Esophagus muscularis mucosa (tissue), 4 donors: ENCODE measurements at places on chromosomes 5 and 9. TPM values are rescaled to one million over a fixed set of nuclear protein-coding genes. Genes with fewer than 3 reads are reported as not detected.

The LCN12 gene
- not detected for total RNA-seq

The FIBCD1 gene
- total RNA-seq: not detected

The LCNL1 gene
- total RNA-seq: 0.11 TPM

The NEUROG1 gene
- not detected for total RNA-seq

The SGCD gene
- 38.6 TPM for total RNA-seq

The TAF11L10 gene
- not detected for total RNA-seq

The ZFR gene
- 86.4 TPM for total RNA-seq

The CRHBP gene
- total RNA-seq: 0.52 TPM

The ZBTB5 gene
- total RNA-seq: 20.4 TPM

The TRIM7 gene
- 5.8 TPM for total RNA-seq

The ARID3C gene
- not detected for total RNA-seq

The SERF1B gene
- total RNA-seq: 25.3 TPM

DNA sequence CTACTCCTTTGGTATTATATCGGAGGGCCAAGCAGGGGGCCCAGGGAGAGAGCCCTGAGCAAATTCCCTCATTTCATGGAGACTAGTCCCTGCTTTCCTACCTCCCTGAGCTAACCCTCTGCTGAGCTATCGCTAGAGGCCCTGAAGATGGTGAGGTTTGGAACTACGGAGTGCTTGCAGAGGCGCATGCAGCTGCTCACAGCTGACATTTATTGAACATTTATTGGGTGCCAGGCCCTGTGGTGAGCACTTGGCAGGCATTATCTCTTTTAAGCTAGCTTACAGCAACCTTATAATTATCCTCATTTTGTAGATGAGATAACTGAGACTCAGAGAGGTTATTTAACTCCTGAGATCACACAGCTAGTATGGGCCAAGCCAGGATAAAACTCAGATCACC lies 9.8 kb downstream of the FAT2 start:
- no peak overlapping the region for H3K4me3 ChIP-seq
- H3K36me3 ChIP-seq: no peaks in the 10 kb centered on the region
- H3K4me1 ChIP-seq: no peaks in the 10 kb centered on the region
- no peak for DNase-seq
- no peak overlapping the region for H3K27ac ChIP-seq

- DNase-seq: no peak
- peaks cover 26% of the 10 kb centered on the region for H3K4me1 ChIP-seq
- no peaks in the 10 kb centered on the region for H3K36me3 ChIP-seq
- H3K27ac ChIP-seq: peak overlapping the region; percentile 97
These were observed 19.8 kb downstream of the EXOSC2 start for GRCh38 chr9:130713286-130713960.

- H3K36me3 ChIP-seq: no peaks in the 10 kb centered on the region
- no peak for DNase-seq
- H3K4me1 ChIP-seq: no peaks in the 10 kb centered on the region
- H3K4me3 ChIP-seq: no peak overlapping the region
- no peaks in the 10 kb centered on the region for H3K27me3 ChIP-seq
These were observed 93.9 kb upstream of the IL33 start for GRCh38 chr9:6121707-6122106.

- H3K4me3 ChIP-seq: no peak overlapping the region
- no peaks in the 10 kb centered on the region for H3K36me3 ChIP-seq
- H3K27me3 ChIP-seq: no peaks in the 10 kb centered on the region
These were observed 219.6 kb downstream of the ADAMTS6 start for GRCh38 chr5:65262096-65262495.

- H3K4me3 ChIP-seq: no peak overlapping the region
- no peaks in the 10 kb centered on the region for H3K27me3 ChIP-seq
- H3K4me1 ChIP-seq: peaks cover 10% of the 10 kb centered on the region
- DNase-seq: no peak
- no peaks in the 10 kb centered on the region for H3K36me3 ChIP-seq
- no peak overlapping the region for H3K27ac ChIP-seq
These were observed 61.7 kb downstream of the HSPA4 start for GRCh38 chr5:133113331-133114061.

- DNase-seq: no peak
- H3K4me1 ChIP-seq: no peaks in the 10 kb centered on the region
- no peak overlapping the region for H3K4me3 ChIP-seq
- no peaks in the 10 kb centered on the region for H3K27me3 ChIP-seq
- no peak overlapping the region for H3K27ac ChIP-seq
- H3K36me3 ChIP-seq: no peaks in the 10 kb centered on the region
These were observed 187.1 kb downstream of the KIF4B start for GRCh38 chr5:155200608-155201007.

- H3K27ac ChIP-seq: no peak overlapping the region
- H3K4me1 ChIP-seq: peaks cover 40% of the 10 kb centered on the region
- no peaks in the 10 kb centered on the region for H3K27me3 ChIP-seq
- H3K36me3 ChIP-seq: no peaks in the 10 kb centered on the region
These were observed 2.0 kb upstream of the ROR2 start for GRCh38 chr9:91951944-91952520.

DNA sequence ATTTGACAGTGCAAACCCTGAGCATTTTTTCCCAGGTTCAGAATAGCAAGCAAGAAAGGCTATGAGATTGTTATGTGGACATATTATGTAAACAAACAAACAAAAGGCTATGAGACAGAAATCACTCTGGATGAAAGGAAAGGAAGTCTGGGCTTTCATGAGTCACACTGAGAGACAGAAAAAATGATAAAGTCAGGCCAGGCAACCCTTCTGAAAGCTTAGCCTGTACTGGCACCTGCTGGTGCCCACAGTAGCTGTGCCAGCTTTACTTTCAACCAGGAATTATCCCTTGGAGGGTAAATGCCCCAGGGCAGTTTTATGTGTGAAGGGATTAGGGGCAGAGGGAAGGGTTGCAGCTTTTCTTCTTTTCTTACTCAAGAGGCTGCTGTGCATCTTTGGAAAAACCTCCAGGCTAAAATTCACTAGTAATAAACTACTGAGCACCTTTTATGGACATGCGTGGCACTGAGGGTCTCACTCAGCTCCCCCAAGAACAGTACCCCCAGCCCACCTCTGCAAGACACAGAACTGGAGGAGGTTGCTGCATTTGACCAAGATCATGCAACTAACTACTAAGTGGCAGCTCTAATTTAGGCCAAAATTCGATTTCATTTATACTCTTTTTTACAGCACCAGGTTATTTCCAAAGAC lies 41.7 kb downstream of the ACTL7B start:
- H3K4me3 ChIP-seq: no peak overlapping the region
- no peaks in the 10 kb centered on the region for H3K36me3 ChIP-seq
- H3K4me1 ChIP-seq: no peaks in the 10 kb centered on the region
- DNase-seq: peak; percentile 62
- no peak overlapping the region for H3K27ac ChIP-seq

- DNase-seq: no peak
- H3K27ac ChIP-seq: no peak overlapping the region
- H3K36me3 ChIP-seq: no peaks in the 10 kb centered on the region
- no peaks in the 10 kb centered on the region for H3K27me3 ChIP-seq
- peaks cover 3% of the 10 kb centered on the region for H3K4me1 ChIP-seq
- no peak overlapping the region for H3K4me3 ChIP-seq
These were observed 44.9 kb upstream of the GNPDA1 start for GRCh38 chr5:142057697-142058056.

DNA sequence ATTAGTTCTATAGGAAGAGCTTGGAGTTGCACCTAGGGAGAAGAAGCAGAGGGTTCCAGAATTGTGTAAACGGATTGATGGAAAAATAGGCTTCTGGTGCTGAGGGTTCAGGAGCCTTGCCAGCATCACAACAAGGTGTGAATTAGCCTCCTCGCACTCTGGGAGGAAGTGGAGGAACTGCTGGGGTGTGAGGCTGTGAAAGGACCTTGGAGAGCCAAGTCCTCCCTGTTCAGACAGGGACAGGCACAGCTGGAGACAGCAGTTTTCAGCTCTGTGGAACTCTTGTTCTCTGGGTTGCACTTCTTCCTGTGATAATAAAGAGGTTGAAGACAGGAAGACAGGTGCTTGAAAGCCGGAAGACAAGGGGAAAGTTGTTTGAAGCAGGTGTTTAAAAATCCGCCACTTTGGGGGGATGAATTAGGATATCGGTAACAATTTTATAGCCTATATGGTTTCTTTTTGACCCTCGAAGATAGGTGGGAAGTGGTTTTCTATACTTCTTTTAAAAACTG lies 22.6 kb downstream of the DAPK1 start:
- H3K4me3 ChIP-seq: no peak overlapping the region
- peak; percentile 53 for DNase-seq
- no peaks in the 10 kb centered on the region for H3K27me3 ChIP-seq
- no peak overlapping the region for H3K27ac ChIP-seq
- peaks cover 74% of the 10 kb centered on the region for H3K4me1 ChIP-seq
- H3K36me3 ChIP-seq: no peaks in the 10 kb centered on the region

GRCh38 chr5:90542827-90543519 lies 13.6 kb upstream of the LYSMD3 start:
- H3K36me3 ChIP-seq: no peaks in the 10 kb centered on the region
- H3K27me3 ChIP-seq: no peaks in the 10 kb centered on the region
- DNase-seq: no peak
- H3K4me1 ChIP-seq: no peaks in the 10 kb centered on the region

DNA sequence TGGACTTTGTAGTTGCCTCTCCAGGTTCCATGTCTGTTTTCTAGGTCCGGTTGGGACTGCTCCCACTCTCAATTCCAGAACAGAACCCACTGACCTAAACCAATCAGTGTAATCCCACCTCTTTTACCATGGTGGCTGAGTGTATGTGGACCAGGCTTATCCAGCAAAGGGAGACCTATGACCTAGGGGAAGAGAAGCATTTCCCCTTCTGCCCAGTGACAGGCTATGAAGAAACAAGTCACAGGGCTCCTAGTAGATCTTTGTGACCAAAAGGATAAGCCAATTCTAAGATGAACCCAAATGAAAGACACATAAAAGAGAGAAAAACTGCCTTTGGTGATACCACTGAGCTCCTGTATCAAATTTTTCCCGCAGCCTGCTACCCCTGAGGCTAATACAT lies 6.3 kb downstream of the NMRK1 start:
- H3K36me3 ChIP-seq: peaks cover 6% of the 10 kb centered on the region
- no peak overlapping the region for H3K27ac ChIP-seq
- no peak overlapping the region for H3K4me3 ChIP-seq
- DNase-seq: no peak
- H3K4me1 ChIP-seq: peaks cover 16% of the 10 kb centered on the region
- H3K27me3 ChIP-seq: no peaks in the 10 kb centered on the region

- H3K4me1 ChIP-seq: no peaks in the 10 kb centered on the region
- H3K4me3 ChIP-seq: no peak overlapping the region
- no peak for DNase-seq
These were observed 196.2 kb upstream of the TARS1 start for GRCh38 chr5:33244441-33245150.

GRCh38 chr9:132301521-132301920 lies 53.3 kb downstream of the SETX start:
- DNase-seq: no peak
- no peaks in the 10 kb centered on the region for H3K27me3 ChIP-seq
- H3K27ac ChIP-seq: no peak overlapping the region
- peaks cover 24% of the 10 kb centered on the region for H3K36me3 ChIP-seq
- no peak overlapping the region for H3K4me3 ChIP-seq
